ENCODE measurements at places on chromosomes 12 and 14.

DNA sequence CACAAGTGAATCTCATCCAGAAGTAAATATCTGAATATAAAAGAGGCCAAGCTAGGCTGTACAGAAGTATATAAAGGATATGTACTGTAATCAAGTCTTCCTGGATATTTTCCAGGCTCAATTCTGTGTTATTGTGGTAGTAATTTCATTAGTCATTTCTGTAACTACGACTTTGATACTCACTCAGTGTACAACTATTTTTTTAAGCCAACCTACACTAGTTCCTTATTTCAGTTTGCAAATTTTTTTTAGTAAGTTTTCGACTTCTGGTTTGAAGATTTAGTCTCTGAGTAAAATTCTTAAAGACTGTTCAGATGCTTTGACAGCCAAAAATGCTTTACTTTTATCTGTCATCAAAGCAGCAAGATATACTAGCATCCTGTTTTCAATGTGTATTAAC lies 130.8 kb downstream of the CAPZA3 start:
- no peak for DNase-seq

GRCh38 chr12:9227950-9228349 lies 19.8 kb upstream of the PZP start:
- no peak for DNase-seq

- DNase-seq, result no peak
These were observed 22.2 kb upstream of the CCND2 start for GRCh38 chr12:4251216-4251891.

DNA sequence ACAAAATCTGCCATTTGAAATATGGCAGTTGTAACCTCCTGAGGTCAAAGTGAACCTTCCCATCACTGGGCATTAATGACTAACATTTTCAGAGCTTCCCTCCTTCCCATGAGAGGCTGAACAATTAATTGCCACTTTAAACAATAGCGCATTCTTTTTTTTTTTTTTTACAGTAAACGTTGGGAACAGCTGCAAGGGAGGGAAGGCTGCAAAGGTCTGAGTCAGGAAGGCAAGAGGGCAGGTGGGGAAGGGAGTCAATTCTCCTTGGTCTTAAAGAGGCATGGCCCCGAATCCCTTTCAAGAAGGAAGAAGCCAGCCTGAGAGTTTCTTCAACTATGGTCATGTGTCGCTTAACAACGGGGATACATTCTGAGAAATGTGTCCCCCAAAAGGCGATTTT lies 41.0 kb upstream of the PLEKHG3 start:
- no peak for DNase-seq

DNA sequence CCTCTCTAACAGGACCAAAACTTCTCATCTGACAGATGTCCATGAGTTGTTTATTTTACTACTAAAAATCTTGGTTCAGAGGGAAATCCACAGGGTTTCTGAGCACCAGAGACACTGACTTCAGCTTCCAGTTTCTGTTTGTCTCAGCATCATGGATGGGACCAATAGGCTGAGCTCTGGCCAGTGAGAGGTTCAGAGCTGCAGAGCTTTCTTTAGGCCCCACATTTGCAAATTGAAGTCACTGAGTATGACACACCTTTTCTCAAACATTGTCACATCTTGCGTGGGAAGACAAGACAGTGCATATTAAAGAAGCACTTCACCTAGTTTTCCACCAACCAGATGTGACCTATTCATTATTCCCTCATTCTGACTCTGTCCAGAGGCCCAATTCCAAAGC lies 45.2 kb downstream of the RDH12 start:
- DNase-seq, result no peak

DNA sequence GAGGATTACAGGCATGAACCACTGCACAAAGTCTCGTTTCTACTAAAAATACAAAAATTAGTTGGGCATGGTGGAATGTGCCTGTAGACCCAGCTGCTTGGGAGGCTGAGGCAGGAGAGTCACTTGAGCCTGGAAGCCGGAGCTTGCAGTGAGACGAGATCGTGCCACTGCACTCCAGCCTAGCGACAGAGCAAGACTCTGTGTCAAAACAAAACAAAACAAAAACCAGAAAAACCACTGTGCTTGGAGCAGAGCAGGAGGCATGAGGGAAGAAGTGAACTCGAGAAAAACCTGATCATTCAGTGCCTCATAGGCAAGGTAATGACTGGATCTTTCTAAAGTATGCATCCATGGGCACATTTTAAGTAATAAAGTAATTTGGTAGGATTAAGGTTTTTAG lies 487.8 kb downstream of the KCNH5 start:
- no peak for DNase-seq

GRCh38 chr12:22731236-22731635 lies 106.3 kb downstream of the ETNK1 start:
- DNase-seq, result no peak

GRCh38 chr14:98131406-98131805 lies 1140.6 kb downstream of the BCL11B start:
- DNase-seq, result no peak

DNA sequence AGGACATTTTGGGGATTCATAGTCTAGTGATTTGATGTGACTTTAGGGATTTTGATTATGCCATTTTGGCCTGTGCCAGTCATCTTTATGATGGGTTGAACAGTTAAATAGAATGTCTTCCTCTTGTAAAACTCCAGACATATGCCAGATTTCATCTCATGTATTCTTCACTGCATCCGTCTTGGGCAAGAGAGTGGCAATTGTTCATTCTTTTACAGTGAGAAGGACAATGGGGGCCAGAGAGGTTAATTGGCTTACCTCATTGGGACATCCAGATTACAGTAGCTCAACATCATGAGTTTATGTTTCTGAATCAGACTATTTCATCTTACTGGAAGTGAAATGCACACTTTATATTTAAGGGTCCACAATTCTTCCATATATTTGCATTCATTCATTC lies 108.2 kb upstream of the SLC38A2 start:
- DNase-seq, result no peak

GRCh38 chr14:22715890-22716289 lies 50.6 kb upstream of the OXA1L start:
- no peak for DNase-seq

GRCh38 chr14:51912112-51912786 lies 51.8 kb downstream of the GNG2 start:
- DNase-seq, result no peak

DNA sequence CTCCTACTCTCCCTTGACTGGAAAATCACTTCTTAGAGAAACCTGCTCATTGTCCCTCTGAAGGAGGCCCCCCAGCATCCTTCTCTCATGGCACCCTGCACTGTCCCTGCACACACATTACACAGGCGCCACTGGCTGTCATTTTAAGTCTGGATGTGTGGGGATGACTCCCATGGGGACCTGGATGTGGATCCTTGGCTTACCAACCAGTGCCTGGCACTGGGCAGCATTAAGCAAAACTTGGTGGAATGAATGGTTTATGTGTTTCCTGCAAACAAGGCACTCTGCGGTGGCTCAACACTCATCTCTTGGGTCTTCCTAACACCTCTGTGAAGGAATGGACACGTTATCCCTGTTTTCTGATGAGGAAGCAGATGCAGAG lies 162.4 kb downstream of the RBM19 start:
- no peak for DNase-seq

DNA sequence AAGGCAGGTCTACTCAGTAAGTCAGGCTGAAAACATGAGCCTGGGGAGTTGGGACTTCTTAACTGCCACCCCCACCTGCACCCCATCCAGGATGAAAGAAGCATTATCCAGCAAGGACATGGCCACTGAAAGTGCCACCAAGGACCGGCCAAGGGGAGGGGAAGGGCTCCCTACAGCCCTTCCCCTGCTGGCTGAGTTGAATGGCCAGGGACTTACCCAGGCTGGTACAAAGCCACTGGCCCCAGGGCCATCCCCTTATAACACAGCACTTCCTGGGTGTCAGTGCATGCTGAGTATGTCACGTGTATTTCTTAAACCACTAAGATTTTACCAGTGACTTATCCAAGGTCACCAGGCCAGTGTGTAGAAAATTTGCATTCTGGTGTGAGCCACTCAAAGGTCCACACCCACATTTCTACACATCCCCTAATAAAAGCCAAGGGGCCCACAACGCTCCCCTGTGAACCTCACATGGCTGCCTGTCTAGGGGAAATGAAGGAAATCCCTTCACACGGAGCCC lies 29.3 kb upstream of the ZFP36L1 start:
- DNase-seq, result no peak

DNA sequence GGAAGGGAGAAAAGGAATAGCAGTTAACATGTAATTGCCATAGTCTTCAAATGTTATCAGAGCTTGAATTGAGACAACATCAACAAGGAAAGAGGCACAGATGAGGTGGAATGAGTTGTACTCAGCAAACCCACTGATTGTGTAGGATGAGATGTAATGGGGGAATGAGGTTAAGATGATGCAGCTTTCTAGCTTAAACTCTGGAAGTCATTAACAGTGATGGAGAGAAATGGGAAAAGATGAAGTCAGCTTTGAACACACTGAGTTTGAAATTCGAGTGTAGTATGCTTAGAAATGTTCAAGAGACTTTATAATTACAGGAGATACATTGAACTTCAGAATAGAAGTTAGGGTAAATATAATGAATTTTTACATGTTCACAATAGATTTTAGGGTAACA lies 106.9 kb downstream of the PRKD1 start:
- no peak for DNase-seq

DNA sequence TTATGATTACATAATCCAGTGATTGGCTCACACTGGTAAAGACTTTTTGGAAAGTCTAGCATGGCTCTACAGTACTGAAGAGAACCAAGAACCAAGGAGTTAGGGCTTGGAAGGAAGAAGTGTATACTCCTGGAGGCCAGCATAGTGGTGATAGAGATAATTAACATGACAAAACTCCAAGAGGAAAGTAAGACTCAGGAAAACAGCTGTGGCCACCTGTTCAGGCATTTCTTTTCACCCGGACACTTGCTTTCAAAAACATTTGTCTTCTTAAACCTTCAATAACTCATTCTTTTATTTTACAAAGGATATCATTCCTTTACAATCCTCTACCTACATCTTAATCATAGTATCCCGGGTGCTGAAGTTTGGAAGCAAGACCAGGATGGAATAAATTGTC lies 50.9 kb downstream of the KLHL28 start:
- no peak for DNase-seq
